Activated CD4-positive, alpha-beta T cell treated with anti-CD3 and anti-CD28 coated beads for 4 hours (primary cell): ENCODE measurements at places on chromosomes 4 and X.
A peak's percentile ranks its signal among the peaks of the same experiment; 100 is the strongest.

DNA sequence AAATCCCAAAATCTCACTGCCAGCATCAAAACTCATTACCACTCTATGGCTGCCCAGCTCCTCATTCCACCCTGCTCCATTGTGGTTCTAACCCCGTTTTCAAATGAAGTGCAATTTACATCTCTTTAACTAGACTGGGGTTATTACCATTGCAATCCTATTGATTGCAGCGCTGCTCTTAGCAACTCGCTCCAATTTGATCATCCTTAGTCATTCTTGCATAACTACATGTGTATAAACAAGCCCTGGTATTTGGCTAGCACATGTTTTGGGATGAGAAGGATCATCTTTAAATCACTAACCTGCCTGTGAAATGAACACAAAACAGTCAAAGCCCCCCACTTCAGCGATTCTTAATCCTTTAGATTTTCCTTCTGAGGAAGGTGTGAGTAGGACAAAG is 340.1 kb upstream of the PPARGC1A start:
- DNase-seq: no peak

DNA sequence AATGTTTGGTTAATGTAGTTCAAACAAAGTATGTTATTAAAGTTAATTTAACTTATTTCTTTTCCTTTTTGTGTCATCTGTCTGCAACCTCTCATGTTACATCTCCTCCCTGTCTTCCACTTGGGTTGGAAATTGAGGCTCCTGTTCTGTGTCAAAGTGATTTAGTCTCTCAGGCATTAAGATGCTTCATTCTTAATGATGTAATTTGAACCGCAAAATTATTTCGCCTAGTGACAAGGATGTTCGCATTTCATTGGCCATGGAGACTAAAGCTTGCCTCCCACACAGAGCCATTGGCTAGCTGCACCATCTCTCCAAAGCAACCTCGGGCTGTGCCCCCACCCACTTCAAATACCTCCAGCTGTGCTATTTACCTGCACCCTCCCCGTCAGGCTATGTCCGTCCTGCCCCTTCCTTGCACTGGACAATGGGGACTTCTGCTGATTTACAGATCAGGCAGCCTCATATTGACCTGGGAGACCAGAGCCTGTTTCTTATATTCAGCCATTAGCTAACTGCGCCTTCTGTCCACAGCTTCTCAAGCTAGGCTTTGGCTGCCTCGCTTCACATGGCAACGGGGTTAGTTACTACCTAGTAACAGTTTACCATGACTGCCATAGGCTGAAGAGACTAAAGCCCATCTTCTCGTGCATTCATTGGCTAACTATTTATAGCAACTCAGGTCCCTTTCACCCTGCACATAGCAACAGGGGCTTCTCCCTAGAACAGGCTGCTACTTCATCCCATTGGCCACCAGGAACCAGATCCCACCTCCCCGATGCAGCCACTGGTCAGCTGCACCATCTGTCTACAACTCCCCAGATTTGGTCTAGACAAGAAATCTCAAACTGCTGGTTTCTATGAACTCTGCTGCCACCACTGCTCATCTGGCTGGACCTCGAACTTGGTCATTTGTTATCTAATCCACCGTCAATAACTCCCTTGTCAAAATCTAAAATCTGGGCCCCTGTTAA is 8.6 kb upstream of the ZNF157 start:
- DNase-seq: no peak

GRCh38 chr4:112938461-112939058 is 110.9 kb upstream of the ANK2 start:
- DNase-seq: no peak

GRCh38 chr4:19329631-19330030 is 922.1 kb upstream of the SLIT2 start:
- DNase-seq: no peak

DNA sequence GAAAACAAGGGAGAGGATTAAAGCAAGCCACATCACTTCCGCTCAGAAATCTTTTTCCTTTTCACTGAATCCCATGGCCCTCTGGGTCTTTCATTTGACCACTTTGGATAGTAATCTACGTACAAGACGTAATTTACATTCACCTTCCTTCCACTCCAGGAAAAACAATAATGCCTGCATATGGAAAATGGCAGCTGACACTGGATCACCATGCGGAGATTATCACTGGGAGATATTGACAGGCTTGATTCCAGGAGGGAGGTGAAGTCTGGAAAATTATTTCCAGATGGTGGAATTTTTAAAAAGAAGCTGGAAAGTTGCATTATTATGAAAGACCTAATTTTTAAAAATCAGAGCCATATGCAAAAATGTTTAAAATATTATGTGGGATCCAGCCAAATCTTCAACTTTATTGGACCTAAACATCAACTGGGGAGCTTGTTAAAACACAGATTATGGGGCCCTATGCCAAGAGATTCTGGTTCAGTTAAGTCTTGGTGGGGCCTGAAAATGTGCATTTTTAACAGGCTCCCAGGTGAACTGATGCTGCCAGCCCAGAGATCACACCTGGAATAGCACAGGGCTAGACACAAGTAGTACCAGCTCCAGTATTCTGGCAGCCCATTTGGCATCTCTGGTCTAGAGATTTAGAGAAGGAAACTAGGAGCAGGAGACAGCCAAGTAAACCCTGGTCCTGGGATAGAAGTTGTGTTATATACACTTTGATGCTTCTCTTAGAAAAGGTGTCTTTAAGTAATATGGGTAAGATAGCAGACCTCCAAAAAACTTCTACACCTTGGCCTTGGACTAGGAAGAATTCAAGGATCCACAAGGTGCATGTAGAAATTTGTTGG is 290.3 kb upstream of the LDB2 start:
- DNase-seq: no peak

DNA sequence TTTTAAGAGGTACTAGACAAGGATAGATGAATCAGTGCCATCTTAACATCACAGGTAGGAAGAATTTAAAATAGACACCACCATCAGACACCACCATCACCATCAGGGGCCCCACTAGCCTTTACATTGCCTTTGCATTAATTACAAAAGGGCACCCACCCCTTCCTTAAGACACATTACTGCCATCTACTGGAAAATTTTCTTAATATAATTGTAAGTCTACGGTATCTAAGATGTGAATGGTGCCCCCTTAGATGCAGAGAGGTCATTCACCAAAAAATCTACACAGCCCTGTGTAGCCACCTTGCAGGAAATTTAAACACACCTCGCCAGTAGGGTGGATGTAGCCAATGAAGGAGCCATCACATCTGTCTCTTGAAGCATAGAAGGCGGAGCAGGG is 184.1 kb downstream of the MID1IP1 start:
- peak; percentile 2 for DNase-seq

DNA sequence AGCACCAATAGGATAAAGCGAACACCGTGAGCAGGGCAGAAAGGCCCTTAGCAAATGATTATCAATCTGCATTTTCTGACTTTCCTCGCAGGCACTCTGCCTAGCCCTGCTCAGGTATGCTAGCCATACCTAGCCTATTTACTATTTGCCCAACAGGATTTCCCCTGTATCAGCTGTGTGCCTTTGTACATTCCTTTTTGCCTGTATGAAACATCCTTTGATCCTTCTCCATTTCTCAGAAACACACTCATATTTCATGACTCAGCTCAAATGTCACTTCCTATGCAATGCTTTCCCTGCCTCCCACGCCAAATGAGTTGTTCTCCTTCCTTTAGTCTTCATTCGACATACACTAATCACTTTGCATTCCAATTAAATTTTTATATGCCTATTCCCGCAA is 37.2 kb downstream of the PCDH7 start:
- DNase-seq: no peak

DNA sequence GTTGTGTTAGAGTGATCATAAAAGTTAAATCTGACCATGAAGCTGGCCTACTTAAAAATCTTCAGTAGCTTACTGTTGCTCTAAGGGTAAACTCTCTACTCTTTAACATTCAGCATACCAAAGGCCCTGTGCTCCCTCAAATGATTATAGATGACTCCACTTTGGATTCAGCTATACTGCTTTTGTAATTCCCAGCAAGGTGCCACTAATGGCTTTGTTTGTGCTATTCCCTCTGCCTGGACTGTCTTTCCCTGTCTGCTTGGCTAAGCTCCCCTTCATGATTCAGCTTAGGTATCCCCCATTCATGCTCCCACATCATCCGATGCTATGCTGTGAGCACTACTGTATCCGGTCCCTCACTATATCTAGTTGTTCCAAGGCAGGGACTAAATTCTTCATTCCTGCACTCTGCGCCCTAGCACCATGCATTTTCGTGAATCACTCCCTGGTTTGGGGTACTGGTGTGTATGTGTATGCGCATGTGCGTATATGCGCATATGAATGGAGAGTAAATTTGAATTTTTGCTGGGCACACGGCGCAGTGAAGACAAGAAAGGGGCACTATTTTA is 453 bp upstream of the PBDC1 start:
- no peak for DNase-seq

- no peak for DNase-seq
Observed at GRCh38 chr4:174369985-174370384, 86.3 kb downstream of the CEP44 start.

DNA sequence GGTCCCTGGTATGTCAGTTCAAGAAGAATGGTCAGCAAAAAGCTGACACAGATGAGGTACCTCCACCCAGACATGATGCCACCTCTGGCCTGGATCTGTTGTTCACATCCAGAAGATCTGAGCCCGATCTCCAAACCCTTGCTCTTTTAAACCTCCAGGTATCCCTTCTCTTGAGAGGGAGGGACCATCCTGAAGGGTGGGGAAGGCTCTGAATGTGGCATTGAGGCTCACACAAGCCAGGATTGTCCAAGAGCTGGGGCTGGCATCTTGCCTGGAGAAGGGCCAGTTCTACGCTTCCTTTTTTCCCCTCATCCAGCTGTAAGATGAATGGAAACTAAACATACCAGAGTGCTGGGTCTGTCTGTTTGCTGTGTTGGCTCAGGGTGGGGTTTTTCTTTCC is at the start of gene ITIH6:
TSS of gene ITIH6 (minus strand) at position 119 of the 400 bp plus-strand sequence. CDS start at position 74, 45 bp downstream.
- no peak for DNase-seq

DNA sequence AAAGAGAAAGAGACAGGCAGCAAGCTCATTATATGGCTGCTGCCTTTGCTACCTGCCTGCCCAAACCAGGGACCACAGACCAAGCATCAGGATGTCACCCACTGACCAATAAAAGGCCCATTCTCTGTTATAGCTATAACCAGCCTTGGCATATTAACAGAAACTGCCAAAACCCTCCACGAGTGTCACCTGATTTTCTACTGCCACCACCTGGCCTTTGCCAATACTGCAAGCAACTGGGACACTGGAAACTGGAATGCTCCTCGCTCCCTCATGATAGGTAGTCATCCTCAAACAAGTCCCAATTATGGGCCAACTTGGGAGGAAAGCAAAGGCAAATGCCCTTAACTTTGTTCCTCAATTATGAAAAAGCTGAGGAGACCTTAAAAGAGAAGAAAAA is 76.0 kb downstream of the SPIN4 start:
- peak; percentile 11 for DNase-seq

DNA sequence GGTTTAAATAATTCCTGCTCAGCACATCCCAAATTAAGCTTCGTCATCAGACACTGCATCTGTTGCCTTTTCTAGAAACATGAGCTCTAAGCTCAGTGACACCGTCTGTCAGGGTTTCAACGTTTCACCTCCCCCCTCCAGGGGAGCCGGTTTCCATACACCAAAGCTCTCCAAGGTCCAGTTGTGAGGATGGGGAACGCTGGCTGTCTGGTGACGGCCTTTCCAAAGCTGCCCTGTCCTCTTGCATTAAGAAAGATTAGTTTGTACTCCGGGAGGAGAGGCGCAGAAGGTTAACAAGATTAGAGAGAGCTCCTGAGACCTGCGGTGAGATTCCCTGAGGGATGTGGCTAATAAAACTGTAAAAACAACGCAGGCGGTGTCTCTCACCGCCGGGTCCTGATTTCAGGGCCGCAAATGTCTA is 43.2 kb downstream of the ASMT start:
- DNase-seq: no peak

GRCh38 chr4:184263910-184264732 is 46.4 kb upstream of the ENPP6 start:
- peak; percentile 93 for DNase-seq

- DNase-seq: no peak
Observed at GRCh38 chr4:70901607-70901983, 574 bp upstream of the MOB1B start.

- DNase-seq: no peak
Observed at GRCh38 chr4:26360864-26361263, 40.0 kb downstream of the RBPJ start.

GRCh38 chrX:24839331-24839730 is 145.6 kb downstream of the POLA1 start:
- no peak for DNase-seq

DNA sequence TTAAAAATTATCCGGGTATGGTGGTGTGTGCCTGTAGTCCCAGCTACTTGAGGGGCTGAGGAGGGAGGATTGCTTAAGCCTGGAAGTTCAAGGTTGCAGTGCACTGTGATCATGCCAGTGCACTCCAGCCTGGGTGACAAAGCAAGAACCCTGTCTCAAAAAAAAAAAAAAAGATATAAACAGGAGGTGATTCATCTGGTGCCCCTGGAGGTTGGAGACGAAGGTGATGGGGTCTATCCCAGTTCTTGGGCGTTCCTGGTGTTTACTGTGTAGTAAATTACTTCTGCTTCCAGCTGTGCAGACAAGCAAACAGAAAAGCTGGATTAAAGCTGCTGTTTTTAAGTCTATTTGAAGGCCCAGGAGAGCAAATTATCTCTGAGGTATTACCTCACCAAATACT is 19.9 kb downstream of the GPKOW start:
- DNase-seq: no peak

GRCh38 chrX:72280321-72280845 is 3.3 kb upstream of the RPS4X start:
- DNase-seq: no peak

GRCh38 chrX:45669715-45670340 is 469.2 kb upstream of the DIPK2B start:
- no peak for DNase-seq
